ENCODE measurements at places on chromosomes 3 and 15.

DNA sequence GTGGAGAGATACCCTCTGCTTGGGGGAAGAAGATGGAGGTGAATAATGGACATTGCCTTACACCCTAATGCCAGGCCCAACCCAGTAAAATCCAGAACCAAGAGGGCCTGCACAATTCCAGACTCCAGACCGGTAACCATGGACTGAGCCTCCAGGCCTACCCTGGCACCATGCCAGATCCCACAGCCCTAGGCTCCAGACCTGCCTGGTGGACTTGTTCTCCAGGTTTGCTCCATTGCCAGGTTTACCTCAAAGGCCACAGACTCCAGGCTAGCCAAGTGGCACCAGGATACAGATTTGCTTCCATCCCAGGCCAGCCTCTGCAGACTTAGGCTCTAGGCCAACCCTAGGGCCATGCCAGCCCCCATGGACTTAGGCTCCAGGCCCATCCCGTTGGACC is 14.0 kb downstream of the PLCH1 start:
- DNase-seq: no peak

- DNase-seq: no peak
Measured at GRCh38 chr3:20696388-20697150, 510.6 kb upstream of the SGO1 start.

GRCh38 chr3:156649681-156650080 is 24.7 kb upstream of the TIPARP start:
- no peak for DNase-seq

GRCh38 chr3:183178833-183179549 is 16.5 kb upstream of the LAMP3 start:
- peak; percentile 52 for DNase-seq

DNA sequence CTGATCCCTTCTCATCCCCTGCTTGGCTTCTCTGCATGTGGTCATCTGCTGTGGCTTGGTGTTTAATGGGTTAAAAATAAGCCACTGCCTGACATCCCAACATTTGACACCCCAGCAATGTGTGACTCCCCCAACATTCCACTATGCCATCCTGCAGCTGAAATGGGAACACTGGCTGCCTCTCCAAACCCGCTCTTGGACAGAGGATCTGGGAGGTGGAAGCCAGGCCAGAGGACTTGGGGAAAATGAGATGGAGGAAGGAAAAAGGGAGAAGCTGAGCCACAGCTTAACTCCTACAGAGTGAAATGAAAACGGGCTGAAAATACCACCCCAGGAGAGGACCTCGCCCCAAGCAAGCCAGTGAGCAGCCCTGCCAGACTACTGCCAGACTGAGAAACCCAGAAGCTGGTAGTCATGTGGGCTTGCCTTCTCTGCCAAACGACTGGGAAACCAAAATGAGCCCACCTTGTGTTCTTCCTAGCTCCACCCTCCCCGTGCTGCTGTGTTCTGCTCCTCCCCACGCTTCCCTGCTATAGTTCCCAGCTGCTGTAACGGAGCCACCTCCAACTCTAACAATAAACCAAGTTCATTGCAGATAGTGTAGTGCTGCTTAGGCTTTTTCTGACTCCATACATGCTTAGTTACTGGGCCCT is 13.7 kb downstream of the MAP1A start:
- DNase-seq: no peak

GRCh38 chr3:16502347-16502908 is 11.1 kb downstream of the RFTN1 start:
- no peak for DNase-seq

GRCh38 chr15:81108427-81108826 is 25.6 kb upstream of the CFAP161 start:
- peak; percentile 11 for DNase-seq

GRCh38 chr3:37349640-37350039 is 175.3 kb upstream of the LRRFIP2 start:
- DNase-seq: no peak

- peak; percentile 79 for DNase-seq
Measured at GRCh38 chr15:40307421-40308211, at the start of gene PLCB2. TSS of gene PLCB2 (minus strand) at chr15:40307935. CDS start at chr15:40307672, 263 bp downstream.

DNA sequence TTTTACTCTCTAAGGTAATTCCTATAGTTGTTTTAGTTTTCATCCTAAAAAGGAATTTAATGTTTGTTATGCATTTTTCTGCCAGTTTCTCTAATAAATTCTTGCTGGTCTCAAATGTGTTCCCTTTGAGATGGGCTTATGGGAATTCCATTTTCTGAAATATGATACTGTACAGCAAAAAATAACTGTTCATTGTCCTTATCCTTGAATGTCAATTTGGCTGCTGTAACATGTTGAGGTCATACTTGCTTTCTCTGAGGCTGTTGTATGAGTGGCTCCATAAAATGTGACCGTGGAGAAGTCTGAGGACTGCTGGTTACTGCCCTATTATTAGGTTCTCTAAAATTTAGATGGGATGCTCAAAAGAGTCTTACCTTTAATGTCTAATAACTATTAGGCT is 266.5 kb downstream of the ADAMTS17 start:
- no peak for DNase-seq

DNA sequence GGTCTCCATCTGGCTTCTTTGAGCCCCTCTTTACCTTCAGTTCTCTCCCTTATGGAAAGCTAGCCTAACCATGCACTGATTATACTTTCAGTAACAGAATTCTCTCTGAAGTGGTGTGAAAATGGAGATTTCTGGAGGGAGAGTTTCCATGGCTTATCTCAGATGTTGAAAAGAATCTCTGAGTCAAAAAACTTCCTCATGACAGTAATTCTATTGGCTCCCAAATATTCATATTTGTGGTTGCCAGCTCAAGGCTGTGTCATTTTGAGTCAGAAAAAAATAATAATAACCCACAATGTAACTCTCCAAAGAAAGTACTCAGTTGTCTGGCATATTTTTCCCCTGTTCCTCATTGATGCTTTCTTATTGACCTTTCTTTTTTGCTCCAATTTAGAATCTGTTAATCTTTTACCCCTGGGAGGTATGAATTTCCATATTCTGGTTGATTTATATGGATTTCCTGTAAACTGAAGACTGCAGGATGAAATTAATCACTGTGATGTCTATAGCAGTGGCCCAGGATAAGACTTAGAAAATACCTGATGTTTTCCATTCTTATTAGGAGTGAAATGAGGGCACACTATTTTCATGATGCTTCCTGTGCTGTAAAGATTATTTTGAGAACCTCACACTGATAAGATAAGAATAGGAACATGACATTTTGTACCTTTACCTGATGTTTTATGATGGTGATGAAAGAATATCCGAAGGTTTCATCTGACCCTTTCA is 149.5 kb upstream of the EPHA3 start:
- DNase-seq: no peak

DNA sequence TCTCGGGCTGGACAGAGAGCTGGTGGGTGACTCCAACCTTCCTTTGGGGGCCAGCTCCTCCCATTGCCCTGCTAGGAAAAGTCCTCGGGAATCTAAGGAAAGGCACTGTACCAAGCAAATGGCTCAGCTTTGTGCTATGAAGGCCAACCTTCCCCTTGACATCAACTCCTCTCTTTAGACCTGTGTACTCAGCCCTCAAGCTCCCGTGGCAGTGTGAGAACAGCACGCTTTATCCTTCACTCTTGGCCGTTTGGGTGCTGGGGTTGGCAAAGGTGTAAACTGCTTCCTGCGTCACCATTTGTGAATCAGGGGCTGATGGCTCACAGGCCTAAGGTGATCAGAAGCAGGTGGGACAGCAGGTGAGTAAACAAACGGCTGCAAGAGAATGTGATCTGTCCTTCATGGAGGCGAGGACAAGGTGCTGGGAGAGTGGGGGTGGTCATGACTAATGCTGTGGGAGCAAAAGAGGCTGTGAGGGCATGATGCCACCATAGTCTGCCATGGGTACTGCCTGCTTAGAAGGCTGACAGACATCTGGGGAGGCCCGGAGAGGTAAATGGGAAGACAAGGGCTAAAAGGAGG is 165.2 kb upstream of the TPM1 start:
- DNase-seq: no peak

- DNase-seq: no peak
Measured at GRCh38 chr15:78982736-78983135, 37.9 kb upstream of the CTSH start.

- no peak for DNase-seq
Measured at GRCh38 chr3:170741756-170742529, 128.1 kb downstream of the RPL22L1 start.

DNA sequence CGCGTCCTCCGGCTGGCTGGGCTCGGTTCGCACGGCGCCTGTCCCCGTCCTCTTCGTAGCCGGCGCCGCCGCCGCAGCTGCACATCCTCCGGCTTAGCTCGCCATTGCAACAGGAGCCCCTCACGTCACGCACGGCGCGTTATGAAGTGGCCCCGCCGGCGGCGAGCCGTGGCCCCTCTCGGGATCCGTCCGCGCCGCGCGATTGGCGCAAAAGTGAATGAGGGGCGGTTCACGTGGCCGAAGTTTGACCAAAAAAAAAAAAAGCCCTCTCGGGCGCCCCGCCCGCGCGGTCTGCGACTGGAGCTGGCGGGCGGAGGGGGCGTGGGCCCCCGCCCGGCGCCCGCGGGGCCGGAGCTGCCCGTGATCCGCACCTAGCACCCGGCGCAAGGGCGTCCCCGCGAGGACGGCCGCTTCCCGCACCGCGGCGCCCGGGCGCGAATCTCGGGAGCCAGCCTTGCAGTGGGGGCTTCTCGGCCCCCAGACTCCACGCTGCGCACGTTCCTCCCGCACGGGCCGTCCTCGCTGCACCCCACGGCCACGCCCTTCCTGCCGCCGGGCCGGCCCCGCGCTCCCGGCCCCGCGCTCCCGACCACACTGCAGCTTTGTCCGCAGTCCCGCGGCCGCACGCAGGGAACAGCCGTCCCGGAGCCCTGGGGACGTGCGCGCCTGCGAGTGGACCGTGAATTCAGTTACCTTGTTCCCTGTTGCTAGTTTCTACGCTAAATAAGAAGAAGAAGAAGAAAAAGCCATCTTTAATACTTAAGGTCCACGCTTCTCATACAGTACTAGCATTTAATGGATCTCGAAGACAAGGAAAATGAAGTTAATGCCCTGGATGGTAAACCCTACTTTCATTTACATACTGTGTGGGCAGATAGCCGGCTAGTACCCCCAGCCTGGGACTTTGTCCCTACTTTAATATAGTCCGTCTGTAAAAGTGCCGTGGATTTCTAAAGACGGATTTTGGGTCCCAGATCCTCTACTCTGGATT is at the start of gene CHSY1:
CHSY1 (minus strand) TSS at position 219 of the 991 bp plus-strand sequence. CDS start 592 bp downstream, outside the sequence.
- peak; percentile 85 for DNase-seq

GRCh38 chr3:53495146-53495519 is 722 bp downstream of the CACNA1D start:
- no peak for DNase-seq

- peak; percentile 69 for DNase-seq
Measured at GRCh38 chr15:75758071-75758872, 45.6 kb upstream of the CSPG4 start.

DNA sequence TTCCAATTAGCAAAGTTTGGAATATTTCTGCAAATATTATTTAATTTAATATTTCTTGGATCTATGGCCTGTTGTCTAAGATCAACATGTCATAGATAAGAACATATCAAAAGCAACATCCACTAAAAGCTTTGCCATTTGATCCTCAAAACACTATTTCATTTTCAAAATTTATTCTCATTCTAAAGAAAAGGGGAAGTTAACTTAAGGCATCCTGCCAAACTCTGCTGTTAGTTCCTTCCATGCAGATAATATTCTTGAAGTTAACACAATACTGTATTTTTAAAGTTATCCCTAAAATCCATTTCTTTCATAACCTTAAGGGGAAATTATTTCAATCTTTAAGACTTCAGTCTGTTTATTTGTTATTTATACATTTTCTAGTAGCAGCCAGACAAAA is 28.2 kb upstream of the GBE1 start:
- no peak for DNase-seq

GRCh38 chr3:44795197-44795596 is 33.6 kb downstream of the KIF15 start:
- no peak for DNase-seq

GRCh38 chr3:179196098-179196497 is 47.9 kb downstream of the PIK3CA start:
- DNase-seq: peak; percentile 61

DNA sequence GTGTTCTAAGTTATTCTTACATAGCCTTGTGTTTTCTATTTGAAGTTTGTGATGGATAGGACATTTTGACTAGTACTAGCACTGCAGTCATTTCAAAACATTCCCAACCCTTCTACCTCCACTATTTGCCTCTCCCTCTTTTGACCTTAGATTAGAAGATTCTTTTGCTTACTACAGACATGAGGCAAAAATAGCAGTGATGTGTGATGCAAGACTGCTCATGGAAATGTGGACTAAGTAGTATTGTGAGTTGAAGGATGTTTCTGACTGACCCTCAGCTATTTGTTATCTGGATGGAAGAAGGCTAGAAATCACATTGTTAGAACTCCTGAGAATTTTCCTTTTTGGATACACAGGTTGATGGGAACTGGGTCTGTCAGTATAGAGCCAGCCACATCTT is 45.9 kb downstream of the ATP2C1 start:
- no peak for DNase-seq

All from activated CD4-positive, alpha-beta T cell treated with anti-CD3 and anti-CD28 coated beads, Interleukin-2, amount 10 ng/mL, durations not matched to agents 7 days and 5 days (primary cell).